ENCODE measurements at places on chromosomes 2 and 18.

- DNase-seq, result no peak
These were observed 407.3 kb upstream of the LYPD1 start for GRCh38 chr2:133077269-133077822.

GRCh38 chr2:126664234-126664633 is 8.3 kb downstream of the GYPC start:
- peak; percentile 52 for DNase-seq

- no peak for DNase-seq
These were observed 50.9 kb downstream of the ACTR2 start for GRCh38 chr2:65278531-65278981.

GRCh38 chr2:179255129-179255528 is 9.5 kb downstream of the SESTD1 start:
- DNase-seq, result no peak

- DNase-seq, result no peak
These were observed 308.5 kb downstream of the GBX2 start for GRCh38 chr2:235859651-235860050.
